ENCODE measurements at places on chromosomes 16 and 17. TPM values are rescaled to one million over a fixed set of nuclear protein-coding genes. Genes with fewer than 3 reads are reported as not detected.

CACNG1 gene
- not detected for total RNA-seq

DNA sequence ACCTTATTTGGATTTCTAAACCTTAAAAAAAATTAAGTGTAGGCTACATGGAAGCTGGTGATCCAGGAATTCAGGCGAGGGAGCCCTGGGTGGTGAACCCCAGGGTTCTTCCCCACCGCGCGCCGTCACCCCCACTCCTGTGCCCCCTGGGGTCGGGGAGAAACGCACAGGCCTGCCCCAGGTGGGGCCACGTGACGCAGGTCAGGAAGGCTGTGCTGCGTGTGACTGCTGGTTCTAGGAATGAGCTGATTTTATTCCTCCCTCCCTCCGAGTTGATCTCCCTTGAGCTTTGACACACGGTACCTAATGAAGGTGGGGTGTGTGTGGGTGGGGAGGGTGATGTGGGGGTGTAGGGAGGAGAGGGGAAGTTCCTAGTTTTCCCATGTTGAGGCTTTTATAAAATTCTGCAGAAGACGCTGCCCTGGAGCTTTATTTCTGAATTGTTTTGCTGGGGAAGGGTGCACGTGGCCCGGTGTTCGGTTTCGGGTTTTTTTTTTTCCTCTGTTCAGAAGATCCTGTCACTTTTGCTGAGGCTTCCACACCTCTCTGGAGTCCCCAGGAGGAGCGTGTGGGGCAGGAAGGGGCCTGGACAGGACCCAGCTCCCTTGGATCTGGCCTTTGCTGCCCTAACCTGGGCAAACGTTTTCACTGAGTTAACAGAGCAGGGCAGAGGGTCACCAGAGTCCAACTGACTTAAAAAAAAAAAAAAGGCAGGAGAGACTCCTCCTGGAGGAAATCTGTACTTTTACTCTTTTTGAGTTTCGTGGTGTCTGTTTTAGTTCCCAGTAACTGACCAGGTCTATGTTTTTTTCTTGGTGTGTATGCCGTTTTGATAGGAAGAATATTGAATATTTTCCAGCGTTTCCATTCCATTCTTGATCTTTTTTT is 55.8 kb upstream of the GSE1 start:
- H3K4me3 ChIP-seq = peak overlapping the region; percentile 84
- H3K4me1 ChIP-seq = peaks cover 13% of the 10 kb centered on the region
- H3K27ac ChIP-seq = peak overlapping the region; percentile 83
- no peaks in the 10 kb centered on the region for H3K27me3 ChIP-seq
- H3K36me3 ChIP-seq = no peaks in the 10 kb centered on the region

DNA sequence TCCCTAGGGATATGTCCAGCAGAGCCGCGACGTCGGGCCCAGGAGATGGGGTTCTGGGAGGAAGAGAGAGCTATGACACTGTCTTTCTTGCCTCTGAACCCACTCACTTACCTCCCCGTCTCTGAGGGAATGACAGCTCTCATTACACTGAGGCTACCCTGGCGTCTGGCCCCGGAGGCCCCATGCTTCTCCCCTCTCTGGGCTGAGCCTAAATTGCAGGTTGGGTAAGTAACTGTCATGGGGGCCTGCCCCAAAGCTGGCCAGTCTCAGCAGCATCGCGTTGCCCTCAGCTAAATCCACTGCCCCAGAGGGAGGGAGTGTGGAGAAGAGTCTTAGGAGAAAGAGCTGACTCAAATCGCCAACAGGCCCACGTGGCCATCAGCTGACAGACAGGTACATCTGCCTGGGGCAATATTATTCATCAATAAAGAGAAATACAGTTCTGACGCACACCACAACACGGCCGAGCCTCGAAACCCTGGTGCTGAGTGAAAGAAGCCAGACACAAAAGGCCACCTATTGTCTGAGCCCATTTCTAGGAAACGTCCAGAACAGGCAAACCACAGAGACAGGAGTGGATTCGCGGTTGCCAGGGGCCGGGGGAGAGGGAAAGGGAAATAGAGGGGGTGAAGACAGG is 156.4 kb downstream of the C16orf95 start:
- DNase-seq = no peak
- no peaks in the 10 kb centered on the region for H3K4me1 ChIP-seq
- H3K27me3 ChIP-seq = no peaks in the 10 kb centered on the region
- H3K4me3 ChIP-seq = no peak overlapping the region
- H3K27ac ChIP-seq = no peak overlapping the region

DNA sequence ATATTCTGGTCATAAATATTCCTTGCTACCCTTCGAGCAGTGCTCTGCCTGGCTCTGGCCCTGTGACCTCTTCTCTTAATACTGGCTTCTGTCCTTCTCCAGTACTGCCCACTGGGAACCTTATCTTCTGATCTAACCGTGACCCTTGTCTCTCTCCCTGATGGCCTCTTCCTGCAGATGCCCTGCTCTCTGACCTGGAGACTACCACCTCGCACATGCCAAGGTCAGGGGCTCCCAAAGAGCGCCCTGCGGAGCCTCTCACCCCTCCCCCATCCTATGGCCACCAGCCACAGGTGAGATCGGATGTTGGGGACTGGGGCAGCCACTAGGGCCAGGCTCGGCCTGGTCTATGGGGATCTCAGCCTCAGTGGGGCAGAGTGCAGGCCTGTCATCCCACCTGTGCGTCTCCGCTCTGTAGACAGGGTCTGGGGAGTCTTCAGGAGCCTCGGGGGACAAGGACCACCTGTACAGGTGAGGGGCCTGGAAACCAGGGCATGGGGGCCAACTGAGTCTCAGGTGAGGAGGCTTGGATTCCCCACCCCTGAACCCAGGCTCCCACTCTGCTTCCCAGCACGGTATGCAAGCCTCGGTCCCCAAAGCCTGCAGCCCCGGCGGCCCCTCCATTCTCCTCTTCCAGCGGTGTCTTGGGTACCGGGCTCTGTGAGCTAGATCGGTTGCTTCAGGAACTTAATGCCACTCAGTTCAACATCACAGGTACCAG is 1.5 kb downstream of the TGFB1I1 start:
- H3K4me3 ChIP-seq = no peak overlapping the region
- no peaks in the 10 kb centered on the region for H3K36me3 ChIP-seq
- H3K4me1 ChIP-seq = peaks cover 6% of the 10 kb centered on the region
- no peak for DNase-seq

SMCR8 gene
- total RNA-seq = 41.7 TPM

DNA sequence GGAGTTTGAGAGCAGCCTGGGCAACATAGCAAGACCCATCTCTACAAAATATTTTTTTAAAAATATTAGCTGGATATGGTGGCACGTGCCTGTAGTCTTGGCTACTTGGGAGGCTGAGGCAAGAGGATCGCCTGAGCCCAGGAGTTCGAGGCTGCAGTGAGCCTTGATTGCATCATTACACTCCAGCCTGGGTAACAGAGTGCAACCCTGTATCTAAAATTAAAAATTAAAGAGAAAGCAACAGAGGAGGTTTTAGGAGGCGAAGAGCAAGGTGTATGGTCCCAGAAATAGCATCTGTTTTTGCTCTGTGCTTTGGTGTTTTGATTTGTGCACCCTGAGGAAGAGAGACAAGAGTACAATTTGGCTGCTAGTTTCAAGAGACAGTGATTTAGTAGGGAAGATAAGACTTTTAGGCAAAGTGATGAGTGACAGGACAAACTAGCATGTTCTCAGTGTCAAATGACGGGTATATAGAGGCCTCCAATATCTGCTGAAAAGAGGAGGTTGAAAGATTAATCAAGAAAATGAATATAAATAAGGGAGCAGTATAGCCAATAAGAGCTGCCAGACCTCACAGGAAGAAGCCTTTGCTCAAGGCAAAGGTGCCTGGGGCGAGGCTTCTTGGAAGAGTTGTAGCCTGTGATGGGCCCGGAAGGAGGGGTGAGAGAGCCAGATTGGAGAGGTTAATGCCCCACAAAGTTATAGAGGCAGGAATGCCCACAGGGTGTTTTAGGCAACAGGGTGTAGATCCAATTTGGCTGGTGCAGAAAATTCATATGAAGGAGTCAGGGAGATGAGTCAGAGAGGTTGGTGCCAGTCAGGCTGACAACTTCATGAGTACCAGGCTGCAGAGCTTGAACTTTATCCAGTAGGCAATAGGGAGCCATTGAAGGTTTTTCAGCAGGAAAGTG is 11.4 kb downstream of the HLF start:
- no peak for DNase-seq
- no peaks in the 10 kb centered on the region for H3K36me3 ChIP-seq
- H3K4me1 ChIP-seq = no peaks in the 10 kb centered on the region
- no peaks in the 10 kb centered on the region for H3K27me3 ChIP-seq

DNAH3 gene
- not detected for total RNA-seq

- H3K27ac ChIP-seq = no peak overlapping the region
- H3K4me1 ChIP-seq = no peaks in the 10 kb centered on the region
- no peaks in the 10 kb centered on the region for H3K27me3 ChIP-seq
- H3K36me3 ChIP-seq = peaks cover 31% of the 10 kb centered on the region
- no peak overlapping the region for H3K4me3 ChIP-seq
Measured at GRCh38 chr17:64533784-64534183, 27.0 kb downstream of the CEP95 start.

DNA sequence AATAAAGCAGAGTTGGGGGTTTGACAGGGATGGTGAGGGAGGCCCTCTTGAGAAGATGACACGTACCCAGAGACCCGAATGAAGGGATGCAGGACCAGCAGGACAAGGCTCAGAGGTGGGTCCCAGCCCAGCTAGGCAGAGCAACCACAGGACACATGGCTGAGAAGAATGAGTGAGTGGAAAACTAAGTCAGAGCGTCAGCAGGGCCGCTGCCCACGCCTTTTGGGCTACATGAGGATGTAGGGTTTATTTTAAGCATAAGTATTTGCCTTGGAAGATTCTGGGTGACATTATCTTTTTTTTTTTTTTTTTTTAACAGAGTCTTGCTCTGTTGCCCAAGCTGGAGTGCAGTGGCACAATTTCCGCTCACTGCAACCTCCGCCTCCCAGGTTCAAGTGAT is 176.0 kb downstream of the TMEM132E start:
- no peak overlapping the region for H3K27ac ChIP-seq
- DNase-seq = no peak

ABCC12 gene
- not detected for total RNA-seq

DNA sequence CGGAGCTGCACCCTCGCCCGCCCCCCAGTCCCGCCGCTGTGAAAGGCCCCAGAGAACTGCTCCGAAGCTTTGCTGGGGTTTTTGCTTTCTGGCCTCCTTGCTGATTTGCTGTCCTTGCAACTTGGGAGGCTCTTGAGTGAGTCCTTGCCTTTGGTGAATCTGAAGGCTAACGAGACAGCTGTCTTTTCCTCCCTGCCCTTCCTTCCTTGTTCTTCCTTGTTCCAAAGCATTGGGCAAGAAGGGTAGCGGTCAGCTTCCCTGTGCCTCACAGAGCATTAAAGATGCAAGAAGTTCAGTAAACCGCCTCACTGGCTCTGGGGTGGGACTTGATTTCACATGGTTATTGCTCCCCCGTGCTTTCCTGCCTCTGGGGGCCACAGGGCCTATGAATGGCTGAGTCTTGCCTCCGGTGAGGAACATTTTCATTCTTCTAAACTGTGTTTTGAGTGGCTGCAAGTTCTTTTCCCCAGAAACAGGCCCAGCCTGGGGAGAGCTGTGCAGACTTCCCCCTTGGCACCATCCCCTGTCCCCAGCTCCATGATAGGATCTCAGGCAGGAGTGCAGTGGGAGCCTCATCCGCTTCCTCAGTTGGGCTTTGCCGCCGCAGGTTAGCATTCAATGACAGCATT is 1.4 kb downstream of the YPEL2 start:
- DNase-seq = peak; percentile 37
- no peaks in the 10 kb centered on the region for H3K27me3 ChIP-seq
- peak overlapping the region; percentile 77 for H3K27ac ChIP-seq
- peak overlapping the region; percentile 67 for H3K4me3 ChIP-seq
- peaks cover 30% of the 10 kb centered on the region for H3K4me1 ChIP-seq

DNA sequence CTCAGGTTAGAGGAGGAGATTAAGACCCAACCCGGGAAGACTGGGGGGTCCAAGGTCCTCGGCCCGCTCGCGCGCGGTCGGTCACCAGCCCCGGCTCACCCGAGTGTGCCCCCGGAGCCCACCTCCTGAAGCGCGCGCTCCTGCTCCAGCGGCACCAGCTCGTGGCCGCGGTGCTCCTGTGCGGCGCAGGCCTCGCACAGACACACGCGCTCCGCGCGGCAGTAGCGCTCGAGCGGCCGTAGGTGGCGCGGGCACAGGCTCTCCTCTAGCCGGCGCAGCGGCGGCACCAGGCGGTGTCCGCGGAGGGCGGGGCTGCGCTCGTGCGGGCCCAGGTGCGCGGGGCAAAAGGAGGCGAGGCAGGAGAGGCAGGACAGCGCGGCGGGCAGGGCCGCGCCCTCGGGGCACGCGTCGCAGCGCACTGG is 618 bp downstream of the TRIM47 start:
- peak overlapping the region; percentile 70 for H3K27ac ChIP-seq
- H3K36me3 ChIP-seq = no peaks in the 10 kb centered on the region
- peaks cover 30% of the 10 kb centered on the region for H3K4me1 ChIP-seq
- peak overlapping the region; percentile 74 for H3K4me3 ChIP-seq
- no peaks in the 10 kb centered on the region for H3K27me3 ChIP-seq

GRCh38 chr16:29641561-29641960 is 21.5 kb upstream of the SPN start:
- H3K4me3 ChIP-seq = no peak overlapping the region
- H3K27me3 ChIP-seq = no peaks in the 10 kb centered on the region
- peak; percentile 42 for DNase-seq

EPOP gene
- total RNA-seq = 0.22 TPM

DNA sequence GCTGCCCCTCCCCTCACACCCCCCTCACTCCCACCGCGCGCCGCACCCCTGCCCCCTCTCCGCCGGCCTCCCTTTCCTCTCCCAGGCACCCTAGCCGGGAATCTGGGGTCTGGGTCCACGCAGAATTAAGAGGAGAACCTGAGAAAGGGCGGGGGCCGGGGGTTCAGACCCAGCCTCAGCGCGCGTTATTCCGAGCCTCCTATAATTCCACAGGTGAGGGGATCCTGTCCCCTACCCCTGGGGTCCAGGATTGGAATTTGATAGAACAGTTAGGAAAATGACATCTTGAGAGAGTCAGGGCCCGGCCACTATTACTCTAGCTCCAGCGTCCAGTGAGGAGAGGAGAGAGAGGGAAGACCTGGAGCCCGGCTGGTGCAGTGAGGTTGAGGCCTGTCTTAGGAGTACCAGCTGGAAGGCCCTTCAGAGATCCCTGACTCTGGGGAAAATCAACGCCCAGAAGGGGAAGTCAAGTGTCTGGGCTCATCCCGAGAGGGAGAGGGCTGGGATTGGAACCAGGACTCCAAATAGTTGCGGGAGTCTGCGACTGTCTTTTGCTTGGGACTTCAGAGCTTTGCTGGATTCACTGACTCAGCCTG is 17.3 kb downstream of the GRB7 start:
- H3K27me3 ChIP-seq = no peaks in the 10 kb centered on the region
- peaks cover 43% of the 10 kb centered on the region for H3K4me1 ChIP-seq
- DNase-seq = peak; percentile 32

DNA sequence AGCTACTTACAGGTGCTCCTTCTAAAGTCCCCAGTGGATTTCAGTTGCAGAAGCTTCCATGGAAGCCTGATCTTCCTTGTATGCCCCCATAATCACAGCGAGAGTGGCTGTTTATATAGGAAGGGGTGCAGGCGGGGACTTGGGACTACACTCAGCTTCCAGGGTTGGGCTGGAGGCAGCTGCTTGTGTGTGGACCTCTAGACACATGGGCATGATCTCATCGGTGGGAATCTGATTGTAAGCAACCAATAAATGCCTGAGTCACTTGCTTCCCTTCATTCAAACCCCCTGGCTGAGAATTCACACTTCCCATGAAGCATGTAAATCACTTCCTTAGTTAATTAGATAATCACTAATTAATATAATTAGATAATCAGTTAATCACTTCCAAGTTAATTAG is 1.0 kb upstream of the KRT20 start:
- no peak overlapping the region for H3K27ac ChIP-seq
- peaks cover 3% of the 10 kb centered on the region for H3K27me3 ChIP-seq
- DNase-seq = no peak
- H3K36me3 ChIP-seq = no peaks in the 10 kb centered on the region
- no peak overlapping the region for H3K4me3 ChIP-seq
- H3K4me1 ChIP-seq = no peaks in the 10 kb centered on the region

ST6GALNAC2 gene
- 7.5 TPM for total RNA-seq

Data from naive thymus-derived CD4-positive, alpha-beta T cell (primary cell).